MG63 (cell line): ENCODE measurements at places on chromosomes 12 and 14. TPM values are rescaled to one million over a fixed set of nuclear protein-coding genes. Genes with fewer than 3 reads are reported as not detected.

The OTX2 gene
- not detected in 2 replicates for total RNA-seq

The GPATCH2L gene
- 17.5 and 27.7 TPM in 2 replicates for total RNA-seq

The GALC gene
- 0.82 and 1.9 TPM in 2 replicates for total RNA-seq

The ZDHHC22 gene
- total RNA-seq = not detected in 2 replicates

The INSM2 gene
- not detected in 2 replicates for total RNA-seq
